ENCODE measurements at places on chromosomes 7 and 10.

DNA sequence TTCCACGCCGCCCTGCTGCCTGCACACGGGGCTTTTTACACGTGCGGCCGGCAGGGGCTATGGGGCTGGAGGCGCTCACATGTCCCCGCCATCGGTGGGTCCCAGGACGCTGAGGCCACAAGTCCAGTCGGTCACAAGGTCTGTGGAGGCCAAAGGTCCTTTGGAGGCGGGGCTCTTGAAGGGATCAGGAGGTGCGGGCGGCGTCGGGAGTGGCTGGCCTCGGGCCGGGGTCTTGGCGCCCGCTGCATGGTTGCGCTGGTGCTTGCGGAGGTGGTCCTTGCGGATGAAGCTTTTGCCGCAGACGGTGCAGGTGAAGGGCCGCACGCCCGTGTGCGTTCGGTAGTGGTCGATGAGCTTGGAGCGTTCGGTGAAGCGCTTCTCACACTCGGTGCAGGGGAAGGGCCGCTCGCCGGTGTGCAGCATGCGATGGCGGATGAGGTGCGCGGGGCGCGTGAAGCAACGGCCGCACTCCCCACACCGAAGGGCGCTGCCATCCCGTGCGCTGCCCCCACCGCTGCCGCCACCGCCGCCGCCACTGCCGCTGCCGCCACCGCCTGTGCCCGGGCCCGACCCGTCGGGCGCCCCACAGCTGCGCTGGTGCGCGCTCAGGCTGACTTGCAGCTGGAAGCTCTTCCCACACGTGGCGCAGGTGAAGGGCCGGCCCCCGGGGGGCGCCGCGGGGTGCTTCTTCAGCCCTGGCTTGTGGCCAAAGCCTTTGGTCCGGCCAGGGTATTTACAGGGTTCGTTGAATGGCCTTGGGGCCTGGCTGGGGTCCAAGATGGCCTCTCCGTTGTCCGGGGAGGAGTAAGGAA, 13.7 kb upstream of the ZNF777 start:
- no peak for DNase-seq

- DNase-seq, result no peak
Observed at GRCh38 chr7:22387583-22387982, 30.6 kb upstream of the RAPGEF5 start.

DNA sequence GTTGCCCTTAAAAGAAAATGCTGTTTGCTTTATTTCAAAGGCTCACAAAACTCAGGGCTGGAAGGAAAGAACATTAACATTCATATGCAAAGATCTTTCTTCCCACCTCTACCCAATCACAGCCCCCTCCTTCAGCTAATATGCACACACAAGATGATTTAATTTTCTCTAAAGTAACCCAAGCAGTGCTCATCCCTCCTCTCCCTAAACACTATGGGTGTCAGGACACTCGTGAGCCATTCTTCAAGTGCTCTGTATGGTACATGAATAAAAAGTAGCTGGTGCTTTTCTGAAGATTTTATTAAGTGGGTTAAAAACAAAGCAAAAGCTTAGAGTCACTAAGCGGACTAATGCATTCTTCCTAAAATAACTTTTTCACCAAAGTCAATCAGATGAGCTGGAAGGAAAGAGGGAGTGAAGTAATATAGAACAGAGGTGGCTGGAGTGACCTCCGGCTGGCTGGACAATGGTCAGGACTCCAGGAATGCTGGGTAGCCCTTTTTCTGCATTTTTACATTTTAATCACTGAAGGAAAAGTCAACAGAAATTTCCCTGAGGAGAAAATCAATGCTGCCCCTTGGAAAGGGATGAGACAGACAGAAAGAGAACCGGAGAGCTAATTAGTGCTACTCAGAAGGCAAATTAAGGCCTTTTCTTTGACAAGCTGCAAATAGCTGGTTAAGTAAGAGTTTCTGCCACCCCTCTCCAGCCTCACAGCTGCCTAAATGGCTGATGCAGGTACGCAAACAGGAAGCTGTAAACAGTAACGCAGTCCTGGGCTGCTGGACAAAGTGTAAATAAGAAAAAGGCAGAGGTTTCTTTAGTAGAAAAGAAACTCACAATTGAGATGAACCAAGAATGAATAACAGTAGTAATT, 6.6 kb downstream of the DGKI start:
- DNase-seq, result no peak

DNA sequence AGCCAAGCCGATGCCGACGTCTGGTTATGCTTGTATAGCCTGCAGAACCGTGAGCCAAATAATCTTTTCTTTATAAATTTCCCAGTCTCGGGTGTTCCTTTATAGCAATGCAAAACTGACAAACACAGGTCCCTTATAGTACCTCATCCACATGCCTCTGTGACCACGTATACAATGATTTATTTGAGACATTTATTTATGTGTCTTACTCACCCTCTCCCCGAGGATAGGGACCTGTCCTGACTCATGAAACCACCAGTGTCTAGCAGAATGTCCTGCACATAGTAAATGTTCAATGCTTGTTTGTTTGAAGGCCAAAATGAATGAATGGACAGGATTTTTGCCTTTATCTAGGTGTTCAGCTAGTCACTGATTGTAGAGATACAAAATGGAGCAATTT, 147.9 kb upstream of the FZD8 start:
- no peak for DNase-seq

DNA sequence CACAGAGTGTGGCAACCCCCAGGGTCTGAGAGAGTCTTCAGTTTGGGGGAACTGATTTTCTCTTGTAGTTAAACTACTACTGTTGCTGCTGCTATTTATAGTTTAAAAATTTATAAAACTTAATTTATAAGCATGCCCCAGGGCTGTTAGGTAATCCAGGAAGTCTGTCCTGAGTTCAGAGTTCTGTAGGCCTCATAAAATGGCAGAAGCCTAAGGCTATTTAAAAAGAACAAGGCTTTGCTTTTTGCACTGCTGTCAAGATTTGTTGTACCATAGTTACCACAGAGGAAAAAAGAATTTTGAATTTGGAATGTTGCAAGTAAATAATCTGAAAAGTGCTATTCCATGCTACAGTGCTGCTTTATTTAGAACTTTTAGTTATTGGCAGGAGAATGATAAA, 66.1 kb downstream of the AGK start:
- DNase-seq, result no peak

GRCh38 chr10:15351099-15351820, 19.8 kb downstream of the FAM171A1 start:
- DNase-seq, result no peak

DNA sequence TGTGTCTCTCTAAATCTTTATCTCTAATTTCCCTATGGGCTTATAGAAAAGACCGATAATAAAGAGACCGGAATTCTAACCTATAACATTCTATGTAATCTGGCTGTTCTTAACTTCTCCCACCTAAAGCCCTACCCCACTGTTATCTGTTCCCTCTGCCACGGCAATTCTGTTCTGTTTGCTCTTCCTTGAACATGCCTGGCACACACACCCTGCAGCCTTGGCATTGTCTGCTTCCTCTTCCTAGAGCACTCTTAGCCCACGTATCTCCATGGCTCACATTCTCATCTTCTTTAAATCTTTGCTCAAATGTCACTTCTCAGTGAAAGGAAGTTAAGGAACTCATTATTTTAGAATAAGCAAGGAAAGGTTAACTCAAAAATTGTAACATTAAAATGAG, 309.2 kb downstream of the GPR158 start:
- no peak for DNase-seq

DNA sequence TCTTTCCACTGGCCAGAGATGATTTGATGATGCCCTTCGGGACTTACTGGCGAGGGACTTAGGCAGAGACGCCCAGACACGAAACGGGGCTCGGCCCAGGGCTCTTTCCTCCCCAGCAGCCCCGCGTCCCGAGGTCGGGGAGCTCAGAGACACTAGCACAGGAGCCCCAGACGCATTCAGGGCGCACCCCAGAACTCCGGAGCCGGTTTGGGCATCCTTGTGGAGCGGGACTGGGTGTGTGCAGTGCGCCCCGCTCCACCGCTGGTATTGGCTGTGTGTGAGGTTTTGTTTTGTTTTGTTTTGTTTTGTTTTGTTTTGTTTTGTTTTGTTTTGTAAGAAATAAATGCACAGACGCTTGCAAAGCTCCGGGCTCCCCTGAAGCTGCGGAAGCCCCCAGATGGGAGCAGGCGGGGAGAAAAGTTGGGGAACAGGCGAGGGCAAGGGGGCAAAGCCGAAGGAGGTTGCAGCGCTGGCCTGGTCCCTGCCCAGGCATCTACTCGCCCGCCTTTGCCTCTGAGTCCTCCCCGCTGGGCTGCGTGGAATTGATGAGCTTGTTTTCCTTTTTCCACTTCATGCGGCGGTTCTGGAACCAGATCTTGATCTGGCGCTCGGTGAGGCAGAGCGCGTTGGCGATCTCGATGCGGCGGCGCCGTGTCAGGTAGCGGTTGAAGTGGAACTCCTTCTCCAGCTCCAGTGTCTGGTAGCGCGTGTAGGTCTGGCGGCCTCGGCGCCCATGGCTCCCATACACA, 1.9 kb upstream of the HOXA5 start:
- DNase-seq, result no peak

DNA sequence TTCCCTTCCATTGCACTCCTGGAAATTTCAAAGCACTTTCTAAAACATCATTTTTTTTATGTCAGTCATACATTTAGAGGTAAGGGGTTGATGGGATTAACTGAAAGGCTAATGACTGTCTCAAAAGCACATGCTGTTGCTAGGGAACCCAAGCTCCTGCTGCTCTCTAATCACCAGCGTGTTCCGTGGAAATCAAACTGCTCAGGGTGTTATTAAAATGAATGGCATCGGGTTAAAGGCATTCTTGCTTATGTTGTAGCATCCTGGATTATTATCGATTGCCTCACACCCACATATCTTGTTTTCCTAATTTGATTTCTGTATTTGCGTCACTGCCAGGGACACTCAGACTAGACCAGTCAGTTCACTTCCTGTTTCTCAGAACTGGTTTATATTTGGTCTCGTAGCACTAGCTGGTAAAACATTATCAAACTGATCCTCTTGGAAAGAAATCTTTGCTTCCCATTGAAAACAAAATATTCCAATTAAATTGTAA, 216.5 kb upstream of the MKLN1 start:
- no peak for DNase-seq

- no peak for DNase-seq
Observed at GRCh38 chr7:2465928-2466327, 10.3 kb downstream of the GRIFIN start.

DNA sequence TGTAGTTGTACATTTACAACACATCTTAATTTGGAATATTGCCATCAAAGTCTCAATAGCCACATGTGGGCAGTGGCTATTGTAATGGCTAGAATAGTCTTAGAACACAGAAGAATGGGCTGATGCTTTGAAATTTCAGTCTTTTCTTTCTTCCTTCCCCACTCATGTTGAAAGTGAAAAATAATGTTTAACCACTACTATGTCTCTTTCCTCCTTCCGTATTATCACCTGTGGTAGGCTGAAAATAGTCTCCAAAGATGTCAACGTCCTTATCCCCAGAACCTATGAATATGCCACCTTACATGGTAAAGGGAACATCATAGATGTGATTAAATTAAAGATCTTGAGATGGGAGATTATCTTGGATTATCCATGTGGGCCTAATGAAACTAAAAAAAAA, 154.0 kb downstream of the SUGCT start:
- DNase-seq, result no peak

DNA sequence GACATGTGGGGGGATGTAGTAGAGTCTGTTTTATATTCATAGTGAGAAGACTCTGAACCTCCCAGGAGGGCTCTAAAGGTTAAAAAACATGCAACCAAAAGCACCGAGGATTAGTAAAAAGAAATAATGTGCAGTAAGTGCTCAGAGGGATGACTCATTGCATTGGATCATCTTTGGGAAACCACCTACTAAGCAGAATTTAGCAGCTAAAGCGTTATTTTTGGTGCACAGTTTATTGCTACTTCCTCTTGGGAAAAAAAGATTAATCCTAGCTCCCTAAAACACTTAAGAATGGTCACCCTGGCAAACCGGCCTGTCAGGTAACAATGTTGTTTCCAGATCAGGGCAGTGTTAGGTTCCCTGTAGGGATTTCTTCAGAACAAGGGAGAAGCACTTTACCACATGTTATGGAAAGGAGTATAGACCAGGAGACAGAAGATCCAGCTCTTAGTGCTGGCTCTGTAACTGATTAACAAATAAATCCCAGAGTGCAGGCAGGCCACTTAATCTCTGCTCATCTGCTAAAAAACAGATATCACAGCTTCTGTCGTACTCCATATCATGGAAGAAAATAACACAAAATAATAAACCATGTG, 44.8 kb upstream of the FAM133B start:
- DNase-seq, result no peak

- no peak for DNase-seq
Observed at GRCh38 chr10:96400465-96400864, 41.7 kb upstream of the OPALIN start.

GRCh38 chr10:1396297-1396635, 340.1 kb downstream of the WDR37 start:
- DNase-seq, result no peak

- no peak for DNase-seq
Observed at GRCh38 chr10:110820321-110820814, 51.4 kb upstream of the PDCD4 start.

- no peak for DNase-seq
Observed at GRCh38 chr10:57098146-57098545, 737.1 kb upstream of the ZWINT start.

DNA sequence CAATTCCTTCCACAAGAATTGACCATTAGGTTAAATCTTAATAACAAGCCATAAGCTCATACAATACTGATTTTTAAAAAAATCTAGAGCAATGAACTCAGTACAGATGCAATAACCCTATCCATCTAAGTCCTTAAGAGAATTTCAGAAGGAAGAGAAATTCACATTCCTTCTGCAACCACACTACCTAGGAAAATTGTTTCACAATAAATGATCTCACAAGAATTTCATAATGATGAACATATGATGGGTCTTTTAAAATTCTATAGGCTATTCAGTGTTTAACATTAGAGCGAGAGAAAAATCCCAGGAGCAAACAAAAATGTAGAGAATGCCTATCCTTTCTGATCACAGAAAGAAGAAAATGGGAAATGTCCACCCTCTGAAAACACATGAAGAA, 70.0 kb upstream of the MAGI2 start:
- no peak for DNase-seq

DNA sequence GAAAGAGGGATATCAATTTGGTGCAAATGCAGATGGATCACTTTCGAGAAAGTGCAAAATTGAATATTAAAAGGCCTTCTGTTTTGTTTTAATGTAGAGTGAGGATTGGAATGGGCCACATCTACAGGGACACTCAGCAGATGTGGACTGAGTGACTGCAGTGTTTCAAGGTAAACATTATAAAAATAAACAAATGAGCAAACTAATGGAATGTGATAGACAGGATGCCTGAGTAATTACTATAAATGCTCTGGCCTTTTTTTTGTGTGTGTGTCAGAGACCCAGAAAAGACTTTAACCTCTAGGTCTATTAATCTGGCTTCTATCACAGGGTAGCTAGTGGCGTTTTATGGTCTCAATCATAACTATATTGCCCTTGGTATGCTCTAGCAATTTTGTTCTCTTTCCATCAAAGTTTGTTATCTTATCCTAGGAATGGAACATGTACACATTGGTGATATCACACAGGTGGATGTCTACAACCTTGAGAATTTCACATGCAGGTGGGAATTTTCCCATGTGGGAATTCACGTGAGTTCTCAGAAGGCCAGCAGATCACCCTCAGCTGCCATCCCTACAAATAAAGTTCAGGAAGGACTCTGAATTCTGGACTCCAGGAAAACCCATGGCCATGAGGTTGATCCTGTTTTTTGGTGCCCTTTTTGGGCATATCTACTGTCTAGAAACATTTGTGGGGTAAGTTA, at the start of gene CPA2:
Gene CPA2, plus strand, starts transcription at position 606 of the 703 bp plus-strand sequence. Its CDS starts 19 bp downstream, at position 625.
- no peak for DNase-seq

Measured in mesothelial cell of epicardium (in vitro differentiated cells).